ENCODE measurements at places on chromosomes 16 and 17.

- no peak for DNase-seq
Measured at GRCh38 chr16:47946092-47946491, 209.7 kb downstream of the ABCC12 start.

- DNase-seq: no peak
Measured at GRCh38 chr16:78195797-78196196, 96.3 kb downstream of the WWOX start.

- no peak for DNase-seq
Measured at GRCh38 chr16:72085002-72085401, 8.4 kb downstream of the TXNL4B start.

- no peak for DNase-seq
Measured at GRCh38 chr16:27110524-27110896, 43.8 kb downstream of the C16orf82 start.

- DNase-seq: no peak
Measured at GRCh38 chr17:43531082-43531378, 15.1 kb downstream of the ETV4 start.

DNA sequence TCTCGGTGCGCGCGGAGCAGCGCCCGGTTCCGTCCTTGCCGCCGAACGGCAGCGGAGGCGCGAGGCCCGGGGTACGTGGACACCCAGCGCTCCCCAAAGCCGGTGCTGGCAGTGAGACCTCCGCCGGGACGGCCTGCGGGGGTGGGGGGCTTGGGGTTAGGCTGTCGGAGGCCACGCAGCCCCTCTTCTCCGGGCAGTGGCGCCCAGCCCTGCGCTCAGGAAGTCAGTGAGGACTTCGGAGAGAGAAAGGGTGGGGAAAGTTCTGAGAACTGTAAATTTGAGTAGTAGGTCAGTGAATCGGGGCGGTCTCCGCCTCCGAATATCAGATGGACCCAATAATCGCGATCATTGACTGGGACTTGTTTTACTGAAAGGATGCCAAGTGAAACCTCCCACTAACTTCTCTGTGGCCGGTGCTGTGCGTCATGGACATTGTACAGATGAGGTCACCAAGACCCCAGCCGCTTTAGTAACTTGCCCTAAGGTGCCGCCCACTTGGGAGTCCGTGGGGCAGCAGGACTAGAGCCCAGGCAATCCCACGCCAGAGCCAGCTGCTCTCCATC lies 468 bp downstream of the IL4R start:
- DNase-seq: no peak

DNA sequence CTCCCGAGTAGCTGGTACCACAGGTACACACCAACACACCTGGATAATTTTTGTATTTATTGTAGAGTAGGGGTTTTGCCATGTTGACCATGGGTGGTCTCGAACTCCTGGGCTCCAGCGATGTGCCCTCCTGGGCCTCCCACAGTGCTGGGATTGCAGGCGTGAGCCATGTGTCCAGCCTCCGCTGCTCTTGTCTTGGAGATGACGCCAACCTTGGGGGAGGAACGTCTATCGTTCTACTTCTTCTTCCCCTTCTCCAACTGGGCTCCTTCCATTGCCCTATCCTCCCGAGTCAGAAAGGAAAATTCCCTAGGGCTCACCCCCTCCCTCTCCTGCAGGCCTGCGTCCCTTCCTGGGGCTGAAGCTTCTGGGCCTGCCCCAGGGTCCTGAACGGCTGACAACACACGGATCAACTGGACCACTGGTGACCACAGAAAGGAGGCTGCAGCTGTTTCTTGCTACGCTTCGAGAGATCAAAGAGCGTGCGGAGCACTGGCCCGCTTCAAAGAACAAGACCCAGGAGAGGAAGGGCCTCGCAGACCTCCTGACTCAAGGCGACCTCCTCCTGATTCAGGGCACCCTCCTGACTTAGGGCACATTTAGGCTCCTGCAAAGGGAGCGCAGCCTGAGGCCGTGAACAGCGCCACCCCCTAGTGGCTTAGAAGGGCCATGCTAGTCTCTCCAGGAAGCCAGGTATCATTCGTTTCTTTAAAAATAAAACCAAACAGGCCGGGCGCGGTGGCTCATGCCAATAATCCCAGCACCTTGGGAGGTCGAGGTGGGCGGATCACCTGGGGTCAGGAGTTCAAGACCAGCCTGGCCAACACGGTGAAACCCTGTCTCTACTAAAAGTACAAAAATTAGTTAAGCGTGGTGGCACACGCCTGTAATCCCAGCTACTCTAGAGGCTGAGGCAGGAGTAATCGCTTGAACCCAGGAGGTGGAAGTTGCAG lies 48.5 kb upstream of the HELZ start:
- peak; percentile 69 for DNase-seq

DNA sequence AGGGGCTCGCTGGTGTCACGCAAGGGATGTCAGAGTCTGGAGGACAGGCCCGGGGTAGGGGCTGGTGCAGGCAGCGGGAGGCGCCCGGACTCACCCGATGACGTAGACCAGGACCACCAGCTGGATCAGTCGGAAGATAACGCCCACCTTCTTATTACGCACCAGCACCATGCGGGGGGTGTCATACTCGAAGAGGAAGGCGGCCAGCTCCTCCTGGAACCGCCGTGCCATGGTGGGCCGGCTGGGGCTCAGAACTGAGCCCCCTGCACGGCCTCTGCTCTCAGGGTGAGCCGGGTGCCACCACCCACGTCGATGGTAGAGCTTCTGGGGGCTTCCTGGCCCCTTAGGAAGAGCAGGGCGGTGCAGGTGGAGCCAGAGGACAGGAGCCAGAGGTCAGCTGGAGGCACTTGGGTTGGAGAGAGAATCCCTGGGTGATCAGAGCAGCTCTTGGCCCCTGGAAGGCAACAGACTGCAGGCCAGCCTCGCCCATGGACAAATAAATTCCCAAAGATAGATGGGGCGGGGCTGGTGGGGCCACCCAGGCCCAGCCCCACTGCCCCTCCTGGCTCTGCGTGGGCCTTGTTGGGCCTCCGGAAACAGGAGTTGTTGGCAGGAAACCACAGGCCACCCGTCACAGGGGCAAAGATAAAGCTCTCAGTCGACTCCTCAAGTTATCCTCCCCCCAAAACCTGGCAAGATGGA lies at the start of gene P2RX1:
TSS of gene P2RX1 (minus strand) at position 471 of the 702 bp plus-strand sequence. CDS start at position 231, 240 bp downstream.
- no peak for DNase-seq

- no peak for DNase-seq
Measured at GRCh38 chr17:50900383-50900892, 34.3 kb upstream of the TOB1 start.

DNA sequence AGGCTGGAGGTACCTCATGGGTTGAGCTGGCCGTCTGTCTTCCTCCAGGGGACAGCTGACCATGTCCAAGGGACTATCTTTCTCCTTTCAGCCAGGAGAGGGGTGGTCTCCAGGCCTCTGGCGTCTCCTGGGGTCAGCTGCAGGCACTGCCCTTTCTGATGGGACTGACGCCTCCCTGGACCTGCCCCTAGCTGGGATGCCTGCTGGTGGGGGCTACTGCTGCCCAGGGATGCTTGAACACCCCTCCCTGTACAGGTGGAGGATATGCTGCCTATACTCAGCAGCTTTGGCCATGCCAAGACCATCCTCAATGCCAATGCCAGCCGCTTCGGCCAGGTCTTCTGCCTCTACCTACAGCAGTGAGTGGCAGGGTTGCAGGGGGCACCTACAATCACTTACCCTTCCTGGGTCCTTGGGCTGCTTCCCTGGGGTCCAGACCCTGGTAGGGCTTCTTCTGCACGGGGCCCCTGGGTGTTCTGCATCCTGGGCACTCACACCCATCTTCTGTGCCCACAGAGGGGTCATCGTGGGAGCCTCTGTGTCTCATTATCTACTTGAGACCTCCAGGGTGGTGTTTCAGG lies 4.2 kb downstream of the MYO15B start:
- no peak for DNase-seq

DNA sequence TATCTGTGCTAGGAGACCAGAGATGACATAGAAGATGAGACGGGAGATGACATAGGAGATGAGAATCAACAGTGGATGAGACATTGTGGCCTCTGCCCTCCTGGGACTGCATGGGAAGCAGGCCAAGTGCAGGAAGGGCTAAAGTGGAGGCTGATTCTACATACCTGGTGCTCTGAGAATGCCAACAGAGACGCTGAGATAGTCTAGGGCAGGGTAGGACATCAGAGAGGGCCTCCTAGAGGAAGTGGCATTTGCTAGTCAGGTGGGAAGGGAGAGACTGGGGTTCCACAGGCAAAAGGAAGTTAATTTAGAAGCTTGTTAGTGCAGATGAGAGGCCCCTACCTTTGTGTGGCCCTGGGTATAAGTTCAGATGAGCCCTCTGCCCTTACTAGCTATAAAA lies 224.2 kb downstream of the CBLN1 start:
- DNase-seq: no peak

- DNase-seq: no peak
Measured at GRCh38 chr17:66900126-66901010, 64.1 kb upstream of the CACNG4 start.

GRCh38 chr17:17921192-17922069 lies 50.8 kb downstream of the TOM1L2 start:
- DNase-seq: no peak

- no peak for DNase-seq
Measured at GRCh38 chr16:87146676-87147075, 170.5 kb downstream of the C16orf95 start.

GRCh38 chr17:74619077-74619673 lies 4.4 kb downstream of the CD300E start:
- DNase-seq: no peak

GRCh38 chr16:27152121-27152520 lies 51.2 kb upstream of the KDM8 start:
- no peak for DNase-seq

- no peak for DNase-seq
Measured at GRCh38 chr17:80163336-80163735, 6.5 kb upstream of the CARD14 start.

DNA sequence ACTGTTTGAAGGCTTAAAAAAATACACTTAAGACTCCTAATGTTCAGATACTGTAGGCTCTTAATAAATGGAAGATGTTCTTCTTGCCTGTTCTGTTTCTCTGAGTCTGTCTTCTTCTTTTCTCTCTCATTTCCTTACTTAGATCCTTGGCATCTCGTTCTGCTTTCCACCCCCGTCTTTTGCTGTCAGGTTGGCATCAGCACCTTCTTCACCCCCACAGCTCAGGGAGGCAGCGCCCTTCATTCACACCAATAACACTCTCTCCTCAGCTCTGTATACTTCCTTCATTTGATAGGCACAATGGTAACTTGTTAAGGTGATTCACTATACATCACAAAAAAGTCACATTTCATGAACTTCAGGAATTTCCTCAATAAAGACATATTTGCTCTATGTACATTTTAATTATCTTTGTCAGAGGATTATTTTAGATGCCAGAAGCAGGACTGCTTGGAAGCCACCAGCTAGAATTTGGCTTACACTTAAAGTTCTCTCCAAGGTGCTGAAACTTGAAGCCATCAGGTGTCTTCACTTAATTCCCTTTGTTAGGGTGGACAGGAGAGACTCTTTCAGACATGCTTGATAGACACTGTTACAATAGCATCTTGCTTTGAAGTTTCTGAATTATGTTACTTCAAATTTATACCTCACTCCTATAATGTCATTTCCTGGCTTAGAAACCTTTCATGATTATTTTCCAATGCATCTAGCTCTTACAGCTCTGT lies 670.1 kb upstream of the C16orf82 start:
- DNase-seq: no peak

DNA sequence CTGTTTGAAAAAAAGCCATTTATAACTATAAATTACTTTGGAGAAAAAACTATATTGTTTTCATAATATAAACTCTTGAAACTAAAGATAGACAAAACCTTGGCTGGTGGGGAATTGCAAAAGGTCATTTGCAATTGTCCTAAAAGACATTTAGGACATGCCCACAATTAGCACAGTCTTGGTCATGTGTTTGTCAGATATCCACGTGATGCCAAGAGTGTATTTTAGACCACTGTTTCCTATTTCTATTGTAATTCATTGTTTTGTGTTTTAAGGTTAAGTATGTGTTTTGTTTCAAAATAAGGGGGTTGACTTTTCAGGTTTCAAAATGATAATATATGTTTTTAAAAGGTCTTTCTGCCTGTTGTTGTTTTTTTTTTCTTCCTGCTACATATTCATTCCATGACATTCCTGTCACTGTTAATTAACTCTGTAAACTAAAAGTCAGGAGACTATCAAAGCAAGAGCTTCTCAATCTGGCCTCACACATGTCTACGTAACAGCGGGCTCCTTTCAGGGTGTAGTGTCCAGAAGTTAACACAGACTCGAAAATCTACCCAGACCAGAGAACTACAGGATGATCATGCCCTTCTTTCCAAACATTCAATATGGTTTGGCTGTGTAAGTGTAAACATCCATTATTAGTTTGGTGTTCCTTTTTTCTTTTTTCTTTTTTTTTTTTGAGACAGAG lies 58.7 kb downstream of the COG7 start:
- no peak for DNase-seq

DNA sequence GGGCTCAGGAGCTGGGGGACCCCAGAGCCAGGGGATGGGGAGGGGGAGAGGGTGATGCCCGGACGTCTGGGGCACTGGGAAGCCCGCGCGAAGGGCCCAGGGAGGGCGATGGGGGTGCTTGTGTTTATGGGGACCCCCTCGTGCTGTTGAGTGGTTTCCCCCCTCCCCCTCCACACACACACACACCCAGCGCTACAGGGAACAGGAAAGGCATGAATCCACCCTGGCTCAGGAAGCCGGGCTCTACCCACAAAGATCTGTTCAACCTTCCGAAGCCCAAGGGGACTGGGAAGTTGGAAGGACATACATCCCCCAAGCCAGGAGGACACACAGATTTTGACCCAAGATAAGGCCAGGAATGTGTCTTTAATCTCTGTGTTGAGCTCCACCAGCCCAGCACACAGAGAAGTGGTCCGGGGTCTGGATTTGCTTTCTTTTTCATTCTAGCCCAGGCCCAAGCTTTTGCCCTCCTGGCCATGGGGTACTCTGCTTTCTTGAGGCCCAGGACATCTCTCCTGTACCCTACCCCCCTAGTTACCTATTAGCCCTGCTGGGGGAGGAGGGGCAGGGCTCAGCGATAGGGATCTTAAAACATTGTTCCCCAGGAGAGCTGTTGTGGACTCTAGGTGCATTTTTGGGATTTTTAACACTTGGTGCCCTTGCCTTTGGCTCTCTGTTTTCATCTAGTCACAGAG lies 1.2 kb downstream of the UBALD2 start:
- no peak for DNase-seq

GRCh38 chr17:14361945-14362508 lies 61.1 kb downstream of the HS3ST3B1 start:
- DNase-seq: no peak

GRCh38 chr16:4578961-4579530 lies 22.9 kb downstream of the C16orf96 start:
- no peak for DNase-seq

GRCh38 chr17:81683208-81683583 lies 401 bp downstream of the ARL16 start:
- DNase-seq: no peak
